Colonic mucosa (tissue), 4 donors: ENCODE measurements at places on chromosomes 13 and 19.

GRCh38 chr19:50258918-50259372 lies 55.5 kb downstream of the MYH14 start:
- DNase-seq = peak; percentile 34

- no peak for DNase-seq
Measured at GRCh38 chr19:6543866-6544347, 13.1 kb downstream of the TNFSF9 start.

GRCh38 chr13:33471204-33471603 lies 185.6 kb upstream of the STARD13 start:
- DNase-seq = no peak

DNA sequence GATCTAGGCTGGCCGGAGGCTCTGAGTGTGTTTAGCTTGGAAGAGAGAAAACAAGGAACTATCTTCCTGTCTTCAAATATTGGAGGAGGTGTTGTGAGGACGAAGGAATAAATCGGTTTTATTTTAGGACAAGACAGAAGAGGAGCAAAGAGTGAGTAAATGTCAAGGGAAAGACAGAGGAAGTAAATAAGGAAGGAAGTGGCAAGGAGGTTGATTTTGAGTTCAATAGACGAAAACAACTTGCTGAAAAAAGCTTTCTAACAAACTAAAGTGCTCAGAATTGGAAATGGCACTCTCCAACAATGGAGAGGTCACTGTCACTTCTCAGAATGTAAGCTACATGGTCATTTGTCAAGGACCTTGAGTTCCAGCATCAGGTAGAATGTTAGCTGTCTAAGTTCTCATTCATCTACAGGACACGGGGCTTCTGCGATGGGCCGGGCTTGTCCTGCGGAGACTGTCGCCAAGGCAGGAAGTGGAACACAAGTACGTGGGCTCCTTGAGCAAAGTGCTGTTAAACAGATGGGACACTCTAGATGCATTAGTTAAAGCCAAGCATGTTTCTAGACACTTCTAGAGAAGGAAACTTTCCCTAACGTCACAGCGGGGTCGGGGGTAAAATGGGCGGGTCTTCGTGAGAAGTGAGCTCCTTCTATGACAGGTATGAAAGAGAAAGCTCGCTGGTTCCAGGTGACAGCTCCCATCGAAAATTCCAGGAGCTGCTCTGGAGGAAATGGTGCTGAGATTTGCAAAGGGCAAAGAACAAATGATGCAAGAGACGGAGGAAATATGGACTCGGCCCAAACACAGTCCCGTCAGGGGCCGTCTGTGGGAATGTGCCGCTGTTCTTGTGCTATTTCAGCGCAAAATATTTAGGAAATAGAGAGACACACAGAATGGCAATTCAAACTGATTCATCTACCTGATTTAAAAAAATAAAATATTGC lies 103.9 kb upstream of the UBL3 start:
- DNase-seq = no peak

- DNase-seq = no peak
Measured at GRCh38 chr19:16623576-16623975, 4.4 kb downstream of the MED26 start.

DNA sequence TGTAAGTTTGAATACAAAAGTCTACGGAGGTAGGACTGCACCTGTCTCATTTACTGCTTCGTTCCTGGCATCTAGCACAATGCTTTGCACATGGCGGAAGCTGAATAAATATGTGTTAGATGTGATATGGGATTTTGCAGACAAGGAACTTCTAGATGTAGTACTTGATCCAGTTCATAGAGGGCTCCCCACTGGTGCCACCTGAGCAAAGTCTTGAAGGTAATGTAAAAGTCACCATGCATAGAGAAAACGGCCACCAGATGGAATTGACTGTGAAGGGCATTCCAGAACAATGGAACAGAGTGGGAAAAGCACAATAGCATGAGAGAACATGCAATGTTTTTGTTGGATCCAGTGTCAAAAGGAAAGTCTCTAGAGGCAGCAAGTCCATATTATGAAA lies 209.3 kb downstream of the HS6ST3 start:
- DNase-seq = no peak

DNA sequence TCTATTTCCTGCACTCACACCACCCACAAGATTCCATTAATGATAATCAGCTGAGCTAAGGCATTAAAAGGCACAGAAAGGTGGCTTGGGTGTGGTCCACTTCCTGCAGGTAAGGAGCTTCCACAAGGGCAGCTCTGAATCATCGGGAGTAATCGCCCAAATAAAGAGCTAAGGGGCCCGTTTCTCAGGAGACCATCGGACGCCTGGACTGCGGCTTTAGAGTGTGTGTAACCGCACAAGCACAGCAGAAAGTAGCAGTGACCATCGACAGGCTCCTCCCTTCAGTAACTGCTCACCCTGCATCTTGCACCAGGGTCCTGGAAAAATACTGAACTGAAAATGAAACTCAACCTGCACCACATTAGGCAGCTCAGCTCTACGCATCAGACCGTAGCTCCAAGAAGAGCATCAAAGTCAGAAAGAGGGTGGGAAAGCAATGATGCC lies 6.0 kb downstream of the STK24 start:
- DNase-seq = peak; percentile 57

DNA sequence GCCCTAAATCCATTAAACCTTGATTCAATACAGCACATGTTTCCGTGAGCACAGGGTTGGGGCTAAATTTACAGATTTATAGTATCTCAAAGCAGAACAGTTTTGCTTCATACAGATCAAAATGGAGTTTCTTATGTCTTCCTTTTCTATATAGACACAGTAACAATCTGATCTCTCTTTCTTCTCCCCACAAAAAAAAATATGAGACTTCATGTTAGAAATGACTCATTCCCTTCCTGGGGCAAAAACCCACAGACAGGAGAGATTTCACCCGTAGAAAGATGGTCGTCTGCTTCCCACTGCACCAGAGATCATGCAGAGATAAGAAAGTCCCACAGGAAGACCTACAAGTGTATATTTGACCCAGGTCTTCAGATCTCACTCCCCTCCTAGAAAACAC lies 7.7 kb upstream of the ZNF611 start:
- DNase-seq = no peak

DNA sequence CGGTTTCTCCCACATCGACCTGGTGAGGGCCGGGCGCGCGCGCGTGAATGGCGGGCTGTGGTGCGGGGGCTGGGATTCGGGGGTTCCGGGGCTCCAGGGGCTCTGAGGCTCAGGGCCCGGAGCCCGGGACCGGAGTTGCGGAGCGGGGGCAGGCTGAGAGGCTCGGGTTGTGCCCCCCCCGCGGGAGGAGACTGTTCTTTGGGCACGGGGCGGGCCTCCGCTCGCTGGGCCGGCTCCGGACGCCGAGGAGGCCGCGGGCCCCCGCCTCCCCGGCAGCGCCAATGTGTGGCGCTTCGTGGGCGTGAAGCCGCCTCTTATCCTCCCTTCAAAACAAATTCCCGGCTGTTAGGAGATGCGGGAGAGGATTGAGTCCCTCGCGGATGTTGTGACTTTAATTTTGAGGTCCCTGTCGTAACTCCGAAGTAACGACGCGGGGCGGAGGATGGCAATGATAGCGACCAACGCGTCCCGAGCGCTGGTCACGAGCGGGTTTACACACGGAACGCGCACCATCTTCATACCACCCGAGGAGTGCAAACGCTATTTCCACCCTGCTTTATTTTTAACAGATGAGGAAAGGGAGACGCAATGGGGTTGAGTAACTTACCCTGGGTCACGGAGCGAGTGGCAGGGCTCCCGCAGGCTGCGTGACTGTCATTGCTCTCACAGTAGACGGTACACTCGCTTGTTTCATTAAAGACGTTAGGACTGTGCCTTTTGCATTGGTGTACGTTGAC lies 536 bp downstream of the UBA2 start:
- DNase-seq = no peak

DNA sequence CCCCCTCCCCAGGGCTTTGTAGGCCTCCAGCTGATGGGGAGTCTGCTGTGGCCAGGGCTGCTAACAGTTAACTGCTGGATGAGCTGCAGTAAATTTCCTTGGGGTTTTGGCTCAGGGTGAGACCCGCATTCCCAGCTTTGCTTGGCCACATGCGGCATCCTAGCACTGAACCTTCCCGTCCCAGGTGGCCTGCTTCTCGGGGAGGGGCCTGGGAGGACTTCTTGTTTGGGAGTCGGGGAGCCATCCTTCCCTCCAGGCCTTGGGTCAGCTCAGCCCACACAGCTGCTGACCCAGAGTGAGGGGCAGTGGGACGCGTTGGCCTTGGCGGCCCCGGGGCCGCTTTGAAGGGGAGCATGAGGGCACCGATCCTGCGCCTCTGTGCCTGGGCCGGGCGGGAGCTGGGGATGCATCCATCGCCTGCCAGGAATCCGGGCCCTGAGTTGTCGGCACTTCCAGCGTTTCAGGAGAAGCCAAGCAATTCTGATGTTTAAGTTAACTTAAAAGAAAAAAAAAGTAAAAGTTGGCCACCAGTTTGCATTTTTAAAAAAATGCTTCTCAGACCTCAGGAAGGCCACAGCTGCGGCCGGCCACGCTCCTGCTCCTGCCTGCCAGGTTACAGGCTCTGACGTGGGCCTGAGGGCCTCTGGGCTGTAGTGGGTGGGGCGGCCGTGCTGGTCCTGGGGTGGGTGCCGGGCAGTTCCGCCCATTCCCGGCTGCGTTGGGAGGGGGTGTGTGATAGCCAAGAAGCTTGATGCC lies 27.7 kb downstream of the CRTC1 start:
- DNase-seq = no peak

DNA sequence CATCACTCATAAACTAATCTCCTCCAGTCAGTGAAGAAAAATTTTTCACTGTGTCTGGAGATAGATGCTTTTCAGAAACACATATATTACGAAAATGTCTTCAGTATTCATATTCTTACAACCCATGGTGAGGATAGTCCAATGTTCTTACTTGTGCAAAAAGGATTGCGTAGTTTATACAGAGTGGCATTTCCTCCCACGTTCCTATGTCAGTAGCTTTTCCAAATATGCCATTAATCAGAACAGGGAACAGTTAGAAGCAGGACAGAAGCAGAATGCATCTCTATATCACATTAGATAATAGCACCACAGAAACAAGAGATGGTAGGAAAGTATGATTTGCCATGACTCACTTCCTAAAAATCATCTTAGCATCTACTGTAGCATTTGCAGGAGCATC lies 282.9 kb downstream of the SLITRK5 start:
- no peak for DNase-seq

- DNase-seq = no peak
Measured at GRCh38 chr13:31442571-31442970, 242.8 kb downstream of the B3GLCT start.

DNA sequence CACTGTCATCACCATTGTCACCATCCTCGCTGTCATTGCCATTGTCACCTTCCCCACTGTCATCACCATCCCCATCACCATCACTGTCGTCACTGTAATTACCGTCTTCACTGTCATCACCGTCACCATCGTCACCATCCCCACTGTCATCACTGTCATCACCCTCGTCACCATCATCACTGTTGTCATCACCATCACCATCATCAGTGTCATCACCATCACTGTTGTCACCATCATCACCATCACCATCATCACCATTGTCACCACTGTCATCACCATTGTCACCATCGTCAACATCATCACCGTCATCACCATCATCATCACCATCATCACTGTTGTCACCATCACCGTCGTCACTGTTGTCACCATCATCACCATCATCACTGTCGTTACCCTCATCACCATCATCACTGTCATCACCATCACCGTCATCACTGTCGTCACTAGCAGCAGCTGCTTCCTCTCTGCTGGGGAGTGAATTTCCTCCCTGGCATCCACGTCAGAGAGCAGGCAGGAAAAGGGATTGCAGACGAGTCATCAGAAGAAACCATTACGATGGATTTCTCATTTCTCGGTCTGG lies 27.3 kb downstream of the TMEM255B start:
- DNase-seq = no peak

DNA sequence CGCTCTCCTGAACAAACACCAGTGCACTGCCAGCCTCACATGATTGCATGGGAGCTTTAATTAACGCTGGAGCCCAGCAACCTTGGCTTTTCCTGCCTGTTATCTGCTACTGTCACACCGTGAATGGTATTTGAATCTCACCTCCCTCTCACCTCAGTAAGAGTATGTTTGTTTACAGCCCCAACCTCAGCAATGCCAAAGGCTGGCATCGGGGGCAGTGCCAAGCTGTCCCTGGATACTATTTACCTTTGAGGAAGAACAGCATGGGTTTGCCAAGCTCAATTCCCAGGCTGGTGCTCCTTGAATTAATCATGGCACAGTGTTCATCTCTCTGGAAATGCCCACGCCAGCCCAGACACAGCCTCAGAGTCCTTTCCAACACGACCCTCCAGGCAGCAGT lies 57.2 kb upstream of the SERPINE3 start:
- DNase-seq = no peak

GRCh38 chr13:113937073-113937472 lies 36.8 kb downstream of the C13orf46 start:
- DNase-seq = no peak

DNA sequence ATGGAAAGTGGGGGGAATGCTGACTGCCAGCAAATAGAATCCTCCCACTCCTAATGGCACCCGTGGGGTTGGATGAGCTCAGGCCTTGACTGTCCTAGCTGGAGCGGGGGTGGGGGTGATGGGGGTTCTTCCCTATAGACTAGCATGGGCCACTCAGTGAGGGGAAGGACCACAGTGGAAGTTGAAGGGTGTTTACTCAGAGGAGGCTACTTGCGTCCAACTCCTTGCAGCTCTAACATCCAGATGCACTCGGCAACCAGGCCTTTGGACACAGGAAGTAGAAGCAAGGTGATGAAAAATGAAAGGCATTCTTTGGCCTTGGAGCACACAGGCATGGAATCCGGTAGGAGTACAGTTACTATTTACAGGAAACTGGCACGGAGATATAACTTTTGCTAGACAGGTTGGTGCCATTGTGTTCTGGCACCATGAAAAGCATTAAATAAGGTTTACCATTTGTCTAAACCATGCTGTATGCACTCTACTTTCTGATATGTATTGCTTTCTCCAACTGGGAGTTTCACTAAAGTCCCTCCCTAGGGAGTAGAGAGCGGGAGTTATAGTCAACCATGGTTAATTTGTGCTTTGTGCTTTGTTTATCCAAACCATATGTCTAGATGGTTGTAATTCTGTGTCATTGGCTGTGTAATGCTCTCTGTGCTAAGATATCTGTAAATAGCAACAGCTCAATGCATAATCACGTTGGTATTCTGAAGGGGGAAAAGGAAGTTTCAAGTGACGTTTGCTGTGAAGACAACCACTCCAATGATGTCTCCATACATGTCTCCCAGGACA lies 125.3 kb downstream of the TSHZ3 start:
- no peak for DNase-seq

DNA sequence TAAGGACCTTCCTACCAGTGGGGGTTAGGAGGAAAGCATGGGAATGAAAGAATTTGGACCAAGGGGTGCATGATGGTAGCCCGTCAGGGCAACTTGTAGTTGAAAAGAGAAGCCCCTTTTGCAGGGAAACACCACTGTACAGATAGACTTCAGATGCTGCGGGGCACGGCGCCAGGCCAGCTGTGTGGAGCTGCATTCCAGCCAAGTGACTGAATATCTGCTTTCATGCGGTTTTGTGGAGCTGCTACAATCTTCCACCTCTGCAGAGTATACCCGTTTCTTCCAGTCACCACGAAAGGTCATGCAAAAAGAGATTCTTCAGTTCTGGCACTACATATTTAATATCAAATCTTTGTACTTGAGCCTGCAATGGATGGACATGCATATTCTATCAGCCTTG lies 104.7 kb downstream of the RGCC start:
- DNase-seq = peak; percentile 55

- no peak for DNase-seq
Measured at GRCh38 chr13:41782086-41782485, 178.8 kb downstream of the VWA8 start.
